ENCODE measurements at places on chromosomes 7 and 10.

- no peak overlapping the region for H3K4me3 ChIP-seq
- no peak overlapping the region for H3K27ac ChIP-seq
- H3K36me3 ChIP-seq, result no peaks in the 10 kb centered on the region
- DNase-seq, result no peak
- no peaks in the 10 kb centered on the region for H3K4me1 ChIP-seq
Observed at GRCh38 chr7:2441430-2442058, 34.7 kb downstream of the GRIFIN start.

- peaks cover 3% of the 10 kb centered on the region for H3K4me1 ChIP-seq
- H3K27ac ChIP-seq, result no peak overlapping the region
- H3K36me3 ChIP-seq, result peaks cover 29% of the 10 kb centered on the region
- DNase-seq, result peak; percentile 4
- H3K4me3 ChIP-seq, result no peak overlapping the region
Observed at GRCh38 chr10:76946270-76946669, 691.3 kb downstream of the KCNMA1 start.

GRCh38 chr10:44395902-44396670, 11.2 kb upstream of the CXCL12 start:
- no peak for DNase-seq
- no peak overlapping the region for H3K27ac ChIP-seq
- H3K27me3 ChIP-seq, result no peaks in the 10 kb centered on the region
- no peaks in the 10 kb centered on the region for H3K4me1 ChIP-seq

GRCh38 chr7:22867003-22867402, 44.4 kb upstream of the TOMM7 start:
- peaks cover 9% of the 10 kb centered on the region for H3K4me1 ChIP-seq
- H3K27ac ChIP-seq, result peak overlapping the region; percentile 5
- no peaks in the 10 kb centered on the region for H3K36me3 ChIP-seq
- DNase-seq, result no peak
- no peaks in the 10 kb centered on the region for H3K27me3 ChIP-seq
- no peak overlapping the region for H3K4me3 ChIP-seq

DNA sequence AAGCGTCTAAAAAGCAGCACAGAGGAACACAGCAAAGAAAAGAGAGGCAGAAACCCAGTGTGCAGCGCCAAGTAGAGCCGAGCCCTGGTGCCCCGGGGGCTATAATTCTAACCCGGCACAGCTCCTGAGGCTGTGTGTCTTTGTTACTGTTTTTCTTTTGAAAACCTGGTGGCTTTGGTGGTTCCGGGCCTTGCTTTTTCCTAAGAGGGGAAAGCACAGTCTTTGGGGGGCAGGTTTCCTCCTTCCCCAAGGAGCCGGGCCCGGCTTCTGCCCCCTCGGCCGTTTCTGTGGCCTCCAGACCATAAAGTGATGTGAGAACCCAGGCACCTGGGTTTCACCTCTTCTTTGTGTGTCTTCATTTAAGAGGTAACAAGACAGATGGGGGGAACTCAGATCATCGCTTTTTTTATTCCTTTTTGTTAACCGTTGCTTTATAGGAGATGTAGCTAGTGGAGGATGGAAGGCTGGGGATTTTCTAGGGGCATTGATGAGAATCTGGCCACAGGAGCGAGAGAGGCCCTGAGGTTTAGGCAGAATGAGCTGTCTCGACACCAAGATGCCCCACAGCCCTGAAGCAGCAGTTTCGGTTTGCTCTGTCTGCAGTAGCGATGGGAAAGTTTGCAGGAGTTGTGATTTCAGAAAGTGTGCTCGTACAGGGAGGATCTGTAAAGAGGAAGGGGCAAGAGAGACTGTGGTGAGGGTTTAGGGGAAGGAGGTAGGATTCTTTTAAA, 367.8 kb upstream of the GALNT17 start:
- H3K4me1 ChIP-seq, result no peaks in the 10 kb centered on the region
- no peak overlapping the region for H3K4me3 ChIP-seq
- no peak overlapping the region for H3K27ac ChIP-seq
- H3K36me3 ChIP-seq, result peaks cover 16% of the 10 kb centered on the region

GRCh38 chr7:101666293-101666692, 37.2 kb upstream of the MYL10 start:
- no peaks in the 10 kb centered on the region for H3K27me3 ChIP-seq
- H3K4me3 ChIP-seq, result no peak overlapping the region
- DNase-seq, result no peak

Measured in thoracic aorta (tissue), 2 donors.